Naive thymus-derived CD8-positive, alpha-beta T cell (primary cell): ENCODE measurements at places on chromosomes 11 and 22. TPM values are rescaled to one million over a fixed set of nuclear protein-coding genes. Genes with fewer than 3 reads are reported as not detected.

OR8G5 gene
- total RNA-seq: not detected

CDHR5 gene
- total RNA-seq: not detected

TRPC6 gene
- not detected for total RNA-seq

SCT gene
- total RNA-seq: not detected

MMP10 gene
- not detected for total RNA-seq

GSTT2 gene
- not detected for total RNA-seq

MGAT3 gene
- total RNA-seq: 0.55 TPM

C11orf52 gene
- total RNA-seq: not detected

OR4A16 gene
- not detected for total RNA-seq

CALCA gene
- not detected for total RNA-seq

OR52H1 gene
- not detected for total RNA-seq

CABP2 gene
- not detected for total RNA-seq

BTG4 gene
- not detected for total RNA-seq

CSF2RB gene
- 0.41 TPM for total RNA-seq

PDE3B gene
- 228 TPM for total RNA-seq

DEUP1 gene
- not detected for total RNA-seq

PRAME gene
- total RNA-seq: not detected

ELF5 gene
- not detected for total RNA-seq

KRTAP5-2 gene
- total RNA-seq: not detected

ZNF214 gene
- not detected for total RNA-seq

MMP1 gene
- not detected for total RNA-seq

HTR3B gene
- not detected for total RNA-seq

OR11H1 gene
- total RNA-seq: not detected

FAM83F gene
- 0.41 TPM for total RNA-seq

MYO18B gene
- 1.1 TPM for total RNA-seq

VPS37C gene
- 6.3 TPM for total RNA-seq

HEPACAM gene
- total RNA-seq: not detected

MYOD1 gene
- not detected for total RNA-seq

VWCE gene
- 0.94 TPM for total RNA-seq

OAF gene
- 8.0 TPM for total RNA-seq

GPR83 gene
- 0.29 TPM for total RNA-seq

NCF4 gene
- 3.1 TPM for total RNA-seq

MUC6 gene
- total RNA-seq: not detected

SMIM38 gene
- total RNA-seq: 0.49 TPM

GRIA4 gene
- not detected for total RNA-seq
